ENCODE measurements at places on chromosomes 5 and 9.

DNA sequence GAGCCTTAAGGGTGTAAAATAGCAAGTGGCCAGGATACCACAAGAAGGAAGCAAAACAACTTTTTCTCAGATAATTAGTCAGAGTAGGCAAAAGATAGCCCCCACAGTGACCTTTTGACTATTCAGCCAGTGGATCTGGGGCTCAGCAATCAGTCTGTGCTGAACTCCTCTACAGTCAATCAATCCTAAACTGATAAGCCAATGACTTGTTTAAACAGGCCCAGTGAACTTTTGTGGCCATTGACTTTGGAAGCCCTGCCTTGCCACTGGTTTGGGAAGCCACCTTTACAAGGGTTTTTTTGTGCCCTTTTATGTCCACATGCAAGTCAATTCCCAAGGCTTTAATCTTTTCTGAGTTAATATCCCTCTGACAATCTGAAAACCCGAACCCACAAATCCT, 1565.0 kb upstream of the WWC1 start:
- no peak for DNase-seq

DNA sequence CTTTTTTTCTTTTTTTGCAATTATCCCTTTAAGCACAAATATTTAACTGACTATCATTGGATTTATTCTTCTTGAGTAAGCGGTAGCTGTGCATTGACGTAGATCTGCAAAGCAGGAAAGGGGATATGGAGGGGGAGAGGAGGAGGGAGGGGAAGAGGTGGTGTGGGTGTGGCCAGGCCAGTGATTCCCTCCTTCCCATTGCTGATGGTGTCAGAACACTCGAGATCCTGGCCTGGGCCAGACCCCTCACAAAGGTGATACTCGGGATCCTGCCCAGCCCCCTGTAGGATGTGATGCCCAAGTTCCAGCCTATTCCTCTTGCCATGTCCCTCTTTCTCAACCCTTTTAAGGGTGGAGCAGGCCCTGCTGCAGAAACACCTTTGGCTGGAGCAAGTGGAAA, 9.9 kb downstream of the SLC36A3 start:
- no peak for DNase-seq

DNA sequence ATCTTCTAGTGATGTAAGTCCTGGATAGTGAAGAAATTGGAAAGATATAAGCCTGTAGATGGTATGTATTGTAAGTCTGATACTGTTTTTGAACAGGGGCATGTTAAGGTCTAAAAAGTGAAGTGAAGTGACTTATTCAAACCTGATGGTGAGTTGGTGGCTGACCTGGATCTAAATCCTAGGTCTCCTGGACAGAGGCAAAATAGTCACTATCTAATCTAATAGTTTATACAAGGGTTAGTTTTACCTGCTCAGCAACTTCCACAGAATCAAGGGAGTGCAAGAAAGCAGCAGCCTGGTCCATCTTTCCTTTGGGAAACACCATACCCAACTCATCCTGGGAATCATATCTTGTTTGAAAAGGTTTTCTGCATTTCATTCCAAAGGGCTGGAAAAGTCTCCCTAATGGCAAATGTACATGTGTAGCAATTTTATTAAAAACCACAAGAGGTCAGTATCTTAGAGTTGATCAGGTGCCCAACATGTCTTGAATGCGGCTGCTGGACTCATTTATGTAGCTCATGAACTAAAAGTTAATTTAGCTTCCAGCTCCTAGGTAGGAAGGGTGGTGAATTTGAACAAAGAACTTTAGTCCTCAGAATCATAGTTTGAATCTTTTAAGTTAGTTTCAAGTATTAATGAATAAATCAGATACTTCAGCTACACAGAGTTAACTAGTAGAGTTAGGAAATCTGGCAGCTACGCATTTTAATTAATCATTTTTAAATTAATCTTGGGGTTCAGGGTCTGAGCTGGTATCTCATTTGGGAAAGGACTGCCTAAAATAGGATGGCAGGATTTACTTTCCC, 26.0 kb downstream of the SKP2 start:
- no peak for DNase-seq

DNA sequence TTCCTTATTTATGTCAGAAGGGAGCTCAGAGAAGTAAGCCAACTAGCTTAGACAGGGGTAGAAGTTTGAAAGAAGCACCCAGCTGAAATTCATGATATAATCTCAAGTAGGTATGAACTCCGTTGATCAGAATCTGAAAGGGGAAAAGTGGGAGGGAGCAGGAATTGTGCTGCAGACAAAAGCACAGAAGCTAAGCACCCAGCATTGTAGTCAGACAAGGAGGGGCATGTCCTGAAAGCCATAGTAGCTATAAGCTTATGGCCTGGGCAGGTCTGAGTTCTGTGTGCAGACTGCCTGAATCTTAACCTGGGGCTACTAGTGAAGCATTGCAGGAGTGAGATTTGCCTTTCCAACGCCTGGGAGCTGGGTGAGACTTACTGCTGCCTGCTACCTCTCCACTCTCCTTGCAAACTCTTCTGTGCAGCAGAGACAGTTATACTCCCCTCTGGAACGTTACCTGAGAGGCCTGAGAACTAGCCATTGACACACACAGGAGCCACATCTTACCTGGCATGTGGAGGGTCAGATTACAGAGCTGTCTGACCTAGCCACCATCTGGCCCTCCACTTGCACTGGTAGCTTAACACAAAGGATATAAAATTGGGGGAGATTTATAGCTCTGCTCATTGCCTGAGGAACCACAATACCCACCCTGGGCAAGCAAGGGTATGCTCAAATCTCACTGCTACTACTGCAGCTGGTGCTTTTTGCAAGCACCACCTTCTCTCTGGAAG, 9.8 kb upstream of the CYLC2 start:
- DNase-seq = no peak

DNA sequence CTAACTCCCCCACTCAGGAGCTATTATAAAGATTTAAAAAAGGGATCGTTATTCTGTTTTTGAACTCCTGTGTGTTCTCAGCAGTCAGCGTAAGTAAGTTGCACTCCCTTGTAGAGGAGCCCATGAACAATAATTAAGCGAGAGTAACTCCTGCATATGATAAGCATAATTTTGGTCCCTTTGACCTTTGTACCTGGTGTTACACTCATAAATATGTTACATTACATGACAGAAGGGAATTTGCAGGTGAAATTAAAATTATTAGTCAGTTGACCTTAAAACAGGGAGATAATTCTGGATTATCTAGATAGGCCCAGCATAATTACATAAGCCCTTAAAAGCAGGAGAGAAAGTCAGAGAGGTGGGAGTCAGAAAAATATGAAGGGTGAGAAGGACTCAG, 197.3 kb downstream of the KCTD16 start:
- no peak for DNase-seq

GRCh38 chr9:109590966-109591365, 92.9 kb upstream of the PTPN3 start:
- DNase-seq = peak; percentile 52

GRCh38 chr9:36847781-36848673, 186.0 kb downstream of the PAX5 start:
- no peak for DNase-seq

GRCh38 chr9:27539479-27540441, 10.1 kb upstream of the MOB3B start:
- DNase-seq = peak; percentile 44

DNA sequence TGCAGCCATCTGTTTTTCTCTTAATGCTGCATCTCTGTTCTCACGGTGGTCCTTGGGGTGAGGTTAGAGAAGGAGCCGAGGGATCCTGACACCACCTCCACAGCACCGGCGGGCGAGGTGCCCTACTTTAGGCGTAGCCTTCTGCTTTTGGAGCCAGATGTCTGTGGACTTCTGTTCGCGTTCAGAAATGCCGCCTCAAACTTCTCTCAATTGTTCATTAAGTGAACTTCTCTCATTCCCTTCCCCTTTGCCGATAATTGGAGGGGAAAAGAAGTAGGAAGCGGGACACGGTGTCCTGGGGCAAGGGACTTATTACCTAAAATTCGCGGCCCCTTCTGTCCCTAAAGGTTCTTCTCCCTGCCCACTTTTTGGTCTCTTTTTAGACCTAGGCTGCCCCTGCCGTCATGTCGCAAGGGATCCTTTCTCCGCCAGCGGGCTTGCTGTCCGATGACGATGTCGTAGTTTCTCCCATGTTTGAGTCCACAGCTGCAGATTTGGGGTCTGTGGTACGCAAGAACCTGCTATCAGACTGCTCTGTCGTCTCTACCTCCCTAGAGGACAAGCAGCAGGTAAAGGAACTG, 455 bp downstream of the KIF20A start:
- DNase-seq = no peak

DNA sequence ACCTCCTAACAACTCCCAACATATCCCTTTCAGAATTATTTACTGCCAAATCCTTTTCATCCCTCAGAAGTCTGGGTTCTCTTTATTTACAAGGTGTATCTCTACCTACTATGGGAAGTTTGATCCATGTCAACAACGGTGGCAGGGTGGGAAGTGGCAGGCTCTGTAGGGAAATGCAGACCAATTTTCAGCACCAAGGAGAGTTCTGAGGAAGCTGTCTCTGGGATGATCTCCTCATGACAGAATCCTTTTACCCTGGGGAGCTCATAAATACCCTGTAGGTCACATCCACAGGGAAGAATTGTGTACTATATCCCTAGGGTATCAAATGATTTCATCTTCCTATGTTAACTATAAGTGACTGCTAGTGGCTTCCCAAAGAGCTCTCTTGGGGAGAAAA, 107.8 kb upstream of the NEK6 start:
- no peak for DNase-seq

DNA sequence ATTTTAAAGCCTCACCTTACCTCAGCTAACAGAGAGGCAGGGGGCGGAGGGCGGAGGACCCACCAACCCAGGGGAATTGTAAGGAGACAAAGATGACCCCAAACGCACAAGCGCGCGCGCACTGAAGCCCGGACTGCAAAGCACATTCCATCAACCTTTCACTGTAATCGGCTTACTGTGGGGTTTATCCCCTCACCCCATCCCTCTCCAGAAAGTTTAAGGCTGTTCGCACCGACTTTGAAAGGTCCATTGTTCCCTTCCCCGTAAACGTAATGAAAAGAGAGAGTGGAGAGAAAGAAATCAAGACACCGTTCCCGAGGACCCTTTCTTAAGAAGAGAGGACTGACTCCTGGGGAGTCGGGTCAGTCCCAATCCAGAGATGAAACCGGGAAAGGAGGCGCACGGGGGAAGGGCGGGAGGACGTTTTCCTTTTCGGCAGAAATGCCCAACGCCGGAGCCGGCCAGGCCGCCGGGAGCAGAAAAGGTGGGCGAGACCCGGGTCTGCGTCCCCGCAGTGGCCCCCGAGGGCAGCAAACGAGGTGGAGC, 464 bp downstream of the CEMIP2 start:
- no peak for DNase-seq

- DNase-seq = no peak
Observed at GRCh38 chr9:129455151-129455995, 165.5 kb downstream of the C9orf50 start.

DNA sequence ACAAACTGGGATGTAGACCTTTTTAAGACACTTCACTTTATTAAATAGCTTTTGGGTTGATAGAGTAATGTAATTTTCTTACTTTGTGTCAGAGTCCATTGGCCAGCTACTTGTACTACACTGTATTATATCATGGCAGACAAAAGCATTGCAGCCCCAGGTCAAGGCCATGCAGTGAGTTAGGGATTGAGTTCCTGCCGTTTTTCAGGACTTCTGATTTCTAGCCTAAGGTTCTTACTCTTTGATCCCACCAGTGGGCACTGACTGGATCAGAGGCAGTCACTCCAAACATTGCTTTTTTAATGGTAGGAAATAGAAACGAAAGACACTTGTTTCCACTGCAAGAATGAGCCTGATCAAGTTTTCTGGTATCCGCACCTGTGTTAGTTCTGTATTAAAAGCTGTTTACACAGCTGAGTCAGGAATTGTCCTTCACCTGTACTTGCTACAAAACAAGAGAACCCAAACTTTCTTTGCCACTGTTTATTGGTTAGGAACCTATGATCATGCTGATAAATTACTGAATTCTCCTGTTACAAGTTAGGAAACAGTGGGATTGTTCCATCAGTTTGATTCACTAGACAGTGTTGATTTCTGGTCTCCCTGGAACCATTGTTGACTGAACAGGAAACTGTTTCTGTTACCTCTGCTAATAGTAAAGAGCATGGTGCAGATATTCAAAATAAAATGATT, 22.1 kb downstream of the LRRC70 start:
- DNase-seq = no peak

DNA sequence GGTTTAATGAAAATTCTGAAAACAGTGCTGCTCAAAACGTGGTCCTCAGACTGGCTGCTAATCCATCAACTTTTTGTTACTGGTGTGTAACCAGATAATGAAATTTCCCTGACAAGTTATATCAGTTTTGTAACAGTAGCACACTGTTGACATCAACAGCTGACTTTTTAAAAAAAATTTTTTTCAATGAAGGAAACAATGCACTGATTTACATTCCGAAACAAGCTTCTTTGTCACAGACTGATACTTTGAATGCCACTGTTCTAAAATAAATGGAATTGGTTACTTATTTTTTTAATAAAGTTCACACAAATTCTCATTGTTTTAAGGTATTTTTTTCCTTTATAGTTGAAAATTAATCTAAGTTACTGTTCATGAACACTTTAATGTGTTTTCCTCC, 169.1 kb downstream of the NIPBL start:
- DNase-seq = no peak

GRCh38 chr5:142356716-142357468, 32.1 kb upstream of the SPRY4 start:
- peak; percentile 75 for DNase-seq

DNA sequence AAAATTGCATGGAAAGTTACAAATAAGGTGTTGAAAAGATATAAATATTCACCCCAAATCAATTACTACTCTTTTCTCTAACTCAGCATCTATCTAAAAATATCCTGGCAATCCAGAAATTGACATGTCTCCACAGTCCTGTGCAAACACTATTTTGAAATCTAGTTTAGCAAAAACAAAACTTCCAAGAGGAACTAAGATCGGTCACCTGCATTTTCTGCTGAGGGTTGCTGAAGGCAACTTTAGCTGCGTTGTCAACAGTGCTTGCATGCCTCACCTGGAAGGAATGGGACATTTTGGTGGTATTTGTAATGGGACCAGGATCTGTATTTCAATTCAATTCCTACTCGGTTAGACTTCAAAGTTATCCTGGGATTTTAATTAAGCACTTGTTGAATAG, 398.3 kb downstream of the NTRK2 start:
- DNase-seq = no peak

GRCh38 chr5:98069876-98070512, 703.5 kb upstream of the RGMB start:
- no peak for DNase-seq

- no peak for DNase-seq
Observed at GRCh38 chr5:92268343-92268742, 885.2 kb upstream of the ARRDC3 start.

GRCh38 chr5:3333105-3333504, 262.5 kb upstream of the IRX1 start:
- DNase-seq = no peak

DNA sequence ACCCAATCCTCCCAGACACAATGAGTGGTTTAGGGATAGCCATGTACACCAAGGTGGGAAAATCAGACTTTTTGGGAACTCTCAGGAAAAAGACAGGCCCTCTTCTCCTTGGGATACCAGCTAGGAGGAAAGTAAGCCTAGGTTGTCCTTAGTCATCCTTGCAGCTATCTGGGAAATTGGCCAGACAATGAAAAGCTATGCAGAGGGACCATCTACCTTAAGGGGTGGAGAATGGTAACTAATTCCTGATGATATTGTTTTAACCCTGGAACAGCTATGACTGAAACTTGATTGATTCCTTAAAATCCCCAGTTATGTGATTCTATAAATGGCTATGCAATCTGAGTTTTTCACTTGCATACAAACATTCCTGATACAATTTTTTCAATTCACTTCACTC, 88.9 kb upstream of the BNC2 start:
- DNase-seq = no peak

Data from prostate gland (tissue), 2 donors.